ENCODE measurements at places on chromosomes 5 and 9.

DNA sequence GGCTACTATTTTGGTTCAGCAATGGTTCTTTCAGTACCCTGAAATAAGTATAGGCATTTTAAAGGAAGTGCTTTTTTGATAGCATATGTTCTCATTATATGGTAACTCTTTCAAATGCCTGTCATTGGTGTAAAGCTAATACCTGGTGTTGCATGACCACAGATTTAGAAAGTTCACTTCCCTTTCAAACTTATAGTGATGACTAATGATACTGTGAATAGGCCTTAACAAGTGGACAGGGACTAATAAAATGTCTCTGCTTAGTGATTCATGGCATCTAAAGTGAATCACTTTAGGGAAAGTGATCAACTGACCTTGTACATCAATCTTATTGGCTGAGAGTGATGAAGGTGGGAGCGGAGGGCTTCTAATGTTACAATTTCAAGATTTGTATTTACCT lies 21.6 kb downstream of the MRPL22 start:
- no peak for DNase-seq

DNA sequence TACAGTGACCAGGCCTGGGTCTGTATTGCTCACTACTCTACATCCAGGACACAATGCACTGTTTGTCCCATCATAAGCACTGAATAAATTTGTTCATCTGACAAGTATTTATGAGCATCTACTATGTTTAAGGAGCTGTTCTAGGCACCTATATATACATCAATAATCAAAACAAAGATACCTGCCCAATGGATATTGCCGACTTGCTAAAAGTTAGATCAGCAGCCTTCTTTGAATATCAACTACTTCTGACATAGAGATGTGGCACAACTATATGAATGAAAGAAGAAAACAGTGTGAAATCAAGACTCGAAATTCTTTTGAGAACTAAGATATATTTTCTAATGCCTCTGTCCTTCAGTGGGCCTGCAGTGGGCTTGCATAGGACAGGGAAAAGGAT lies 215.7 kb downstream of the ARL15 start:
- DNase-seq = no peak

DNA sequence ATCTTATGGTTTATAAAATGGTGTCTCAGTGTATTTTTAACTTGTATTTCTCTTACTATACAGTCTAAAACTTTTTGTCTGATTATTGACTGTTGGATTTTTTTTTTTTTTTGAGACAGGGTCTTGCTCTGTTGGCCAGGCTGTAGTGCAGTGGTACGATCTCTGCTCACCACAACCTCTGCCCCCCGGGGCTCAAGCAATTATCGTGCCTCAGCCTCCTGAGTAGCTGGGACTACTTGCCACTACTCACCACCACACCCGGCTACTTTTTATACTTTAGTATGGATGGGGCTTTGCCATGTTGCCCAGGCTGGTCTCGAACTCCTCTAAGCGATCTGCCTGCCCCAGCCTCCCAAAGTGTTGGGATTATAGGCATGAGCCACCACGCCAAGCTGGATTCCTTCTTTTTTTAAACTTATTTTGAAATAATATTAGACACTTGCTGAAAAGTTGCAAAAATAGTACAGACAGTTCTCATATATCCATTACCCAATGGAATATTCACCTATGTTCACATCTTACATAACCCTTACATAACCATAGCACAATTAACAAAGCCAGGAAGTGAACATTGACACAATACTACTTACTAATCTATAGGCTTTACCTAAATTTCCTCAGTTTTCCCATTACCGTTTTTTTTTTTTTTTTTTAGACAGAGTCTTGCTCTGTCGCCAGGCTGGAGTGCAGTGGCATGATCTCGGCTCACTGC lies 47.2 kb downstream of the STOM start:
- DNase-seq = no peak

DNA sequence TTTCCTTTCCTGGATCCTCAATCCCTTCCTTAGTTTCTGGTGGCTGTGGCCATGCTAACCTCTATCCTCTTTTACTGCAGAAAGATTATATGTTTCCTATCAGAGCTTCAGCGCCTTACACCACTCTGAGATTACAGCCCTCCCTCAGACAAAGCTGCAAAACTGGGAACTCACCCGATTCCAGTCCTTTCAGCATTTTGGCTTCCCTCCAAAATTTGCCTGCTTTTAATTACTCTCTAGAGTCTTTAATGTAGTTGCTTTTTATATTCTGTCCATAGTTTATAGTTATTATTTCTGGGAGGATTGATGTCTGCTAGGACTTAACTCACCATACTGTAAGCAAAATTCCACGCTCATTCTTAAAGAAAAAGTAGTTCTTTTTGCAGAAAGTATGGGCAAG lies 110.2 kb downstream of the NSG2 start:
- DNase-seq = peak; percentile 1

- no peak for DNase-seq
These were observed 13.2 kb upstream of the IRX4 start for GRCh38 chr5:1895739-1896420.

GRCh38 chr5:147234825-147235635 lies at the start of gene STK32A:
Gene STK32A (plus strand): TSS chr5:147235026. CDS start chr5:147239635, 4,609 bp downstream.
- peak; percentile 78 for DNase-seq

DNA sequence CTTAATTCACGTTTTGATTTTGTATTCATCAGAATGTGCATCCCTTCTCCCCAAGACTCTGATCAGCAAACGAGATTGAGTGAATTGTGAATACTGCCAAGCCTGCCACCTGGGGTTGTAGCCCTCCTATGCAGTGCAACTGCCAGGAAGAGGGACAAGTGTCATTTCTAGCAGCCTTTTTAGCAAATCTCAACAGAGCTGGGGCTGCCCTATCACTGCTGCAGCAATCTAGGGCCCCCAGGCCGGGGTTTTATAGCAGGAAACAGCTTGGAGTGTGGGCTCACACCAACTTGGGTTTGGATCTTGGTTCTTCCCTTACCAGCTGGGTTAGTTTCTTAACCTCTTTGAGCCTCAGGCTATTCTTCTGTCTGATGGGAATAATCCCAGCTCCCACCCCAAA lies 4.0 kb downstream of the CSF1R start:
- DNase-seq = peak; percentile 56

- no peak for DNase-seq
These were observed 25.0 kb downstream of the HMCN2 start for GRCh38 chr9:130290291-130291181.

DNA sequence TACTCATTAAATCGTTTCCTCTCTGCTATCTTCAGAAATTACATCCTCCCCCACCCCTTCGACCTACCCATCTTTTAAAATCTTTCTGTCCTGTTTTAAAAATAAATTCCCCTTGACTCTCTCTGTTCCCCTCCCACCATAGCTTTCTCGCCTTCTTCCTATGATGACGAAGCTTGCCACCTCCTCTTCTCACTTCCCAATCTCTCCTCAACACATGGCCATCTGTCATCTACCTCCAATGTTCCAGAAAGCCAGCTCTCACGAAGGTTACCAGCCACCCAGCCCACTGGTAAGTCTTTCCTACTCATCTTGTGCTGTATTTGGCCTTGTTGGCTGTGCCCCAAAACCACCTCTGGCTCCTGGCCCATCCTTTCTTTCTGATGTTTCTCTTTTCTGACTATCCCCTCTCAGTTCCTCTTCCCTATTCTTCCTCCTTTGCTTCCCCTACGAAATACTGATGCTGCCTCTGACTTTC lies 346.3 kb downstream of the ENC1 start:
- DNase-seq = no peak

GRCh38 chr9:36789886-36790285 lies 217.2 kb downstream of the MELK start:
- no peak for DNase-seq

- DNase-seq = no peak
These were observed 532.2 kb upstream of the TUSC1 start for GRCh38 chr9:26210338-26210851.

- no peak for DNase-seq
These were observed 209.4 kb upstream of the MSX2 start for GRCh38 chr5:174514983-174515394.

DNA sequence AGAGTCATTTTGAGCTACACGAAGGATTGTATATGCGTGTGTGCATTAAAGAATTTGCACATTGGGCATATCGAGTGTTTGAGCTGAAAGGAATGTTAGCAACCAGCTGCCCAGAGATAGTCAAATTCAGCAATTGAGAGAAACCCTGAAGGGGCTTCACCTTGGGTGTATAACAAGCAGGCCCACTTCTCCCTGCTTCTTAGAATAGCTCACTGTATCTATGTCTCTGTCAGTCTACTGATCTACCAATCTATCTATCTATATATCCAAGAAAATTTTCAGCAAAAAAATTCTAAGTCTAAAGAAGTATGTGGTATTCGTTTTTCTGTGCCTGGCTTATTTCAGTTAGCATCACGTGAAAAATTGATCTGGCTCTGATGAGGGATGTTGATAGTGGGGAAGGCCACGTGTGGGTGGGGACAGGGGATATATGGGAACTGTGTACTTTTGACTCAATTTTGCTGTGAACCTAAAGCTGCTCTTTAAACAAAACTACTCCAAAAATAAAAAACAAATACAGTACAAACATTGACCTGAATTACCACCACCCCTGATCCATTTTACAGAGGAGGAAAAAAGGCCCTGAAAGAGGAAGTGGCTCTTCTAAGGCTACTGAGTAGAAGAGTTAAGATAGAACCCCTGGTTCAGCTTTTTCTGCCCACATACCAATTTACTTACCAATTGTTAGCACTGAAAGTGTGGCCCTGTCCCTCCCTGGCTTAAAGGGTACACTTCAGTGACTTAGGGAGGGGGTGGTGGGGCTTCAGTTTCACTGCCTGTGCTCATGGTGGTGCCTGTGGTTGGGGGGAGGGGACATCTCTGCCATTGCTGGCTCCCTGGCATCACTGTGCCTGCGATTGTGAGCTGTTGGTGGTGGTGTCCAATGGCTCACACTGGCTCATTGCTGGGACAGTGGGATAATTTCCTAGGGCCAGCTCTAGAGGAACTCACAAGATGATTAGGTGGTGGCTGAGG lies 141.8 kb downstream of the DOCK2 start:
- DNase-seq = no peak

DNA sequence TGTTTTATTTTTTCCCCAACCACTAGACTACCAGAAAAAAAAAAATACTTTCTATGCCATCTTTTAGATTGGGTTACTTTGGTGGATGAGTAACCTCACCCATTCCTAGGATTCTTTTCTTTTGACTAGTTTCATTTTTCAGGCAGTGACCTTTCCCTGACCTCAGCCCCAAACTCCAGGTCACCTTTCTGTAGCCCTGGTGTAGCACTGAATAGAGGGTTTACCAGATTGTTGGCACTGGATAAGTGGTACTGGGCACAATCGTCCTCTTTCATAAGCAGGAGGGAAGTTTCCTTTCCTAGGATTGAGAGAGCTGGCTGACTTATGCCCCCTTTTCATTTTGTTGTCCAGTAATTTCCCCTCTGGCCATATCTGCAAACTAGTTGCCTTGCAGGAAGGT lies 169.4 kb upstream of the TMEM161B start:
- DNase-seq = no peak

DNA sequence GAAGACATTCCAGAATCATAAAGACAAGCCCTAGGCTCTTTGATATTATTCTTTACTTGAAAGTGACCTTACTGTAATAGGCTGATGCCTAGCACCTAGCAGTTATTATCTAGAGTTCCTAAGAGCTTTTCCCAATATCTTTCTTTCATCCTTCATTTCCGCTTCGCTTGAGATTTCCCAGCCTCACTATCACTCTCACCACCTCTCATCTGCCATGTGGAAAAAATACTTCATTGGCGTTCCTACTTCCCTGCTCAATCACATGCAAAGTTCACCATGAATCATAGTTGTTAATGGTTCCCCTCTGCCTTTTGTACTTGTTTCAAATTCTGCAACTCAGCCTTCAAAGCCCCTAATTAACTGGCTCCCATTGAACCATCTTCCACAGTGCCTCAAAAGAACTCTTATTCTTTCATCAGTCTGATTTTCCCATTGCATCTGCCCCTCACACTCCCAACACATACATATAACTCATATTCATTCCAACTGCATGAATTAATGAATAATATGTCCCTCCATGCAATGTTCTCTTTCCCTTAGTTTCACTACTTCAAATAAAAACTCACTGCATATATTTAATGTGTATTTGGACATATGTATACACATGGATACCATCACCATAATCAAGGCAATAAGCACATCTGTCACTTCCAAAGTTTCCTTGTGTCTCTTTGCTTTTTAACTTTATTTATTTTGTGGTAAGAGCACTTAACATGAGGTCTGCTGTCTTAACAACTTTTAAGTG lies 221.6 kb downstream of the PARP8 start:
- DNase-seq = no peak

- DNase-seq = no peak
These were observed 9.0 kb downstream of the LPAR1 start for GRCh38 chr9:111029260-111029659.

GRCh38 chr5:40689438-40689837 lies 9.7 kb downstream of the PTGER4 start:
- no peak for DNase-seq

DNA sequence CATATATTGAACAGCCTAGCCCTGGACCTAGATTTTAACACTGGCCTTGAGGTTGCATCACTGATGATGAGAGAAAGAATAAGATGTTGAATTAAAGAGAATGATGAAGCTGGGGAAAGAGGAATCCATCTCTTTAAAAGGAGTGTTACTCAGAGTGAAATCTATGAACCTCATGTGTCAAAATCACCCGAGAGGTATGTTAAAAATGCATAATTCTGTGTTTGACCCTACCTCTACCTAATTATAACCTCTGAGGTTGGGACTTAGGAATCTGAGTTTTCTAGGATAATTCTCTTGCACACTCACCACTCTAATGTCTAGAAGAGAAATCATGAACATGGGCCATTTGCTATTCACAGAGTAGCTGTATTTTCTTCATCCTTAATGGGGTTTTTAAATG lies 479.4 kb downstream of the ENC1 start:
- no peak for DNase-seq

- DNase-seq = no peak
These were observed 815.7 kb downstream of the SEMA5A start for GRCh38 chr5:8730194-8730593.

DNA sequence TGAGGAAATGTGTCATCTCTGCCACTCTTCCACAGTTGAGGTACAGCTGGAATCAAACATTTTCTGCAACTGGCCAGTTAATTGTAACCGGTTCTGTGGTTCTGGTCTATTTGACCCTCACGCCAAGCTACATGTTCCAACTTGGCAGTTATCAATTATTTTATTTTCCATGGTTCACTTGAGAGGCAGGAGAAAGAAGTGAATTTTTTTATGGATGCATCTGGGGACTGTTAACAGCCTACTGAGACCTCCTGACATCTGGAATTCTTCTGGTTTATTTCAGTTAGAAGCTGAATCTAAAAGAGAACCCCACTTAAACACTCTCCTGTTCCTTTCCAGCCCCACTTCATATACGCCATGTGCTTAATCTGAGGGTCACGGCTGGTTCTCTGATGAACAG lies 372.3 kb downstream of the DNAH5 start:
- no peak for DNase-seq

DNA sequence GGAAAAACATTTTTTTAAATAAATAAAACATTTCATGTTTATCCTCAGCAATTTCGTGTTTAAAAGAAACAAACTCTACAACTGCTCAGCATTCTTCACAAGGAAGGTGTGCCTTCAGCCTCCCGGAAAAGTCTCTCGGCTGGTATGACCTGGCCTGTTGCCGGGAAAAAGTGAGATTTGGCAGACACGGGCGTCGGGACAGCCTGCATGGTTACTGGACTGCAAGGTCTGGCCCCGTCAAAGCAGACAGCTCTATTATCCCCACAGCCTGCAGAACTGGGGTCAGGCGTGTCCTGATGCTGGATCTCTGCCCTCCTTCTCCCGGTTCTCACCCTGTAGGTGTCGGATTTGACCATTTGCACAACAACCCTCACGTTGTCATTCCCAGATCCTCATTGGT lies 120.3 kb upstream of the SPATA31C2 start:
- no peak for DNase-seq

GRCh38 chr5:153960269-153961215 lies 78.2 kb downstream of the FAM114A2 start:
- no peak for DNase-seq

GRCh38 chr9:9499546-9499945 lies 1113.3 kb downstream of the PTPRD start:
- DNase-seq = no peak

All from coronary artery (tissue), 2 donors.